ENCODE measurements at places on chromosomes 6 and 20.

DNA sequence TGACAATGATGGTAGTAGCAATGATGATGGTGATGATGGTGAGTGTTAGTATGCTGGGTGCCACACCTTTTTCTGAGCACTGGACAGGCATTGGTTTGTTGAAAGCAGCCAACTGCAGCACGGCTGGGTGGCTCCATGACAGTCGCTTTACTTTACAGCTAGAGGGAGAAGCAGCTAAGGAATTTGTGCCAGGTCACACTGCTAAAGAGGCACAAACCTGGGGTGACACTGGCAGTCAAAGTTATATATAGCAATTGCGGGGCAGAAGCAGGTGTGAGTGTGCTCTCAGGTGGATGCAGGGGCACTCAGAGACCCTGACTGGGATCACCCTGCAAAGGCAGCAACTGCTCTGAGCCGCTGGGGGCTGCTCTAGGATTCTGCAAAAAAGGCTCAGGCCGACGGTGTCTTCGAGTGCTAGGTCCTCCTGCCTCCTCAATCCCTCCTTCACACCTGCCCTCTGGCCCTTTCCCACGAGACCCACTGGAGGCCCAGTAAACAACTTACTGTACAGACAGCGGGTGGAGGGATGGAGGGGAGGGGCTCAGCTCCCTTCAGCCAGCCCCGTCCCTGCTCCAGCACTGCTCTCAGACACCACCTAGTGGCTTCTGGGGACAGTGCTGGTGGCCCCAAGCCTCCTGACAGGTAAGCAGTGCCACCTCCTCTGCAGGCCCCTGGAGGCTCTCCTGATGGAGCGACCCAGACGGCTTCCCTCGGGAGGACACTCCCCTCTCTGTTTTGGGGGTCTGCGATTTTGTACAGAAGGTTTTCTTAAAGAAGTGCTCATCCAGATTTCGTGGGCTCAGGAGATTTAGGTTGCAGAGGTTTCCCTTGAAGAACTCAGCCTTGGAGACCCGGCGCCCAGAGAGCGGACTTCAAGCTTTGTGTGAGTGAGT, 4.4 kb upstream of the RPS21 start:
- peak; percentile 77 for DNase-seq

- DNase-seq: no peak
These were observed 92.1 kb downstream of the TXNDC5 start for GRCh38 chr6:7818257-7819214.

DNA sequence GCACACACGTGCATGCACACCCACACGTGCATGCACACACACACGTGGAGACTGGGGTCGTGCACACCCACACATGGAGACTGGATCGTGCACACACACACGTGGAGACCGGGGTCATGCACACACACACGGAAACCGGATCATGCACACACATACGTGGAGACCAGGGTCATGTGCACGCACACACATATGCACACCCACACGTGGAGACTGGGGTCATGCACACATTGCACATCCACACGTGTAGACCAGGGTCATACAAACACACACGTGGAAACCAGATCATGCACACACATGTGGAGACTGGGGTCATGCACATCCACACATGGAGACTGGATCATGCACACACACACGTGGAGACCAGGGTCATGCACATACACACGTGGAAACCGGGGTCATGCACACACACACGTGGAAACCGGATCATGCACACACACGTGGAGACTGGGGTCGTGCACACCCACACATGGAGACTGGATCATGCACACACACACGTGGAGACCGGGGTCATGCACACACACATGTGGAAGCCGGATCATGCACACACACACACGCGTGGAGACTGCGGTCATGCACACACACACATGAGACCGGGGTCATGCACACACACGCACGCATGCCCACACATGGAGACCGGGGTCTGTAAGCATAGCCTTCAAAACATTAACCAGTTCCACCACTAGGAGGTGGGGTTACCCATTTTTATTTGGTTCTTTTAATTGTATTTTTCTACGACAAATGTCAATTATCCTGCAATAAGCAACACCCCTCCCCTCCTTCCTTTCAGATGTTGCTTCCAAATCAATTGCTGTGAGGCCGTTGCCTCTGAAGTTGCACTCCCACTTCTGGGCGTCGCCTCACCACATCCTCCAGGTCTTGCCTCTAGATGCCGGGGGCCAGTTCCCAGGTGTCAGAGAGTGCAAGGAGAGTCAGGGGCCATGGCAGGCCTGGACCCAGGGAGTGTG, 95.8 kb downstream of the TMEM242 start:
- no peak for DNase-seq

DNA sequence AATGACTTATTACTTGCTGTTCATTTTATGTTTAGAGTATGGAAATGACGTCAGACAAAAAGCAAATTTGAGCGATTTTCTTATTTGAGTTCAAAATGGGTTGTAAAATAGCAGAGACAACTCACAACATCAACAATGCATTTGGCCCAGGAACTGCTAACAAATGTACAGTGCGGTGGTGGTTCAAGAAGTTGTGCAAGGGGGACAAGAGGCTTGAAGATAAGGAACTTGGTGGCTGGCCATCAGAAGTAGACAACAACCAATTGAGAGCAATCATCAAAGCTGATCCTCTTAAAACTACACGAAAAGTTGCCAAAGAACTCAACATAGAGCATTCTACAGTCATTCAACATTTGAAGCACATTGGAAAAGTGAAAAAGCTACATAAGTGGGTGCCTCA, 43.8 kb downstream of the REV3L start:
- no peak for DNase-seq

- no peak for DNase-seq
These were observed 46.7 kb downstream of the MARCKS start for GRCh38 chr6:113903666-113904330.

GRCh38 chr20:1952737-1953530, 40.9 kb downstream of the PDYN start:
- no peak for DNase-seq

DNA sequence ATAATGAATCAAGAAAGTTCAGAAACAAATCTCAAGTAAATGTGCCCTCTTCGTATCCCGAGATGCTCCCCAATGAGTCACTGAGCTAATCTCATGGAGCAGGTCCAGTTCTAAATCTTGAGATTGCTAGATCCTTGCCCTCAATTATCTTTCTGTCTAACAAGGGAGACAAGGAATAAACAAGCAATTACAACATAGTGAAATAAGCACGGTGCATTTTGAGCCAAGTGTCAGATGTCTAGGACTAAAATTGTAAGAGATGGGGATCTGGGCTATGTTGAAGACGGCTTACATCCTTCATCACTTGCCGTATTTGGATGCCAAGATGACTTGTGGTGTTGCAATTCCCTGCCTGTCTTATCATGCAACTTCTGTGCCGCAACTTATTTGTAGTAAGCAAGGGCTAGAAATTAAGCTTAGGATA, 56.5 kb upstream of the ADGRF1 start:
- DNase-seq: no peak

- peak; percentile 78 for DNase-seq
These were observed at the start of gene MICAL1 for GRCh38 chr6:109455437-109456110. Gene MICAL1 (minus strand): TSS chr6:109455772. CDS start chr6:109454196, 1,576 bp downstream.

- peak; percentile 41 for DNase-seq
These were observed 52.1 kb upstream of the BEND6 start for GRCh38 chr6:56902641-56903464.

- no peak for DNase-seq
These were observed 324.8 kb downstream of the SMOC2 start for GRCh38 chr6:168765752-168766151.

- DNase-seq: no peak
These were observed 66.3 kb downstream of the NOL4L start for GRCh38 chr20:32518593-32519380.

- DNase-seq: no peak
These were observed 2.3 kb upstream of the TTBK1 start for GRCh38 chr6:43240950-43241349.

- DNase-seq: no peak
These were observed 18.8 kb downstream of the CARMIL1 start for GRCh38 chr6:25297823-25298522.

DNA sequence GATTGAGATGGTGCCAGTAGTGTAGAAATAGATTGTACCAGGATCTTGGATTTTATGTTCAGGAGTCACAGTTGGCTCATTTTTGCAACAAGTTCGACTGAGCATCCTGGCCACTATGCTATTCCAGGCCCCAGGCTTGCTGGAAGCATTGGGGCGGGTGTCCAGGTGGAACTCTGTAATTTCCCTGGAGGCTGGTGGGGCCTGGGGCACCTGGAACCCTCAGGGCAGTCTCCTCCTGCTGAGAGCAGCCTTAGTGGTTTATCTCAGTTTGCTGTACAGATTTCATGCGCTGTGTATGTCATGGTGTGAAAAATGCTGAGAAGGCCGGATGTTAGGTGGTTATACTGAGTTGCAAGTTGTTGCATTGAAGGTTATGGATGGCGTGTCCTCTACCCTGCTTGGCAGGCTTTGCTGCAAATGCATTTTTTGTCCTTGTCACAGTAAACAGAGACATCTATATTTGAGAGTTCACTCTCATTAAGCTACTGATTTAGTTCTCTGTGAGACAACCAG, 135.1 kb upstream of the MYLIP start:
- no peak for DNase-seq

GRCh38 chr20:6714279-6714711, 53.2 kb upstream of the BMP2 start:
- DNase-seq: no peak

GRCh38 chr20:37598575-37599342, 71.1 kb upstream of the BLCAP start:
- DNase-seq: no peak
